MV-4-11 (cell line): ENCODE measurements at places on chromosomes 16 and 17.

GRCh38 chr17:29079433-29079832 is 36.5 kb downstream of the PIPOX start:
- DNase-seq = no peak

GRCh38 chr17:1588821-1589585 is 26.4 kb upstream of the PITPNA start:
- no peak for DNase-seq

DNA sequence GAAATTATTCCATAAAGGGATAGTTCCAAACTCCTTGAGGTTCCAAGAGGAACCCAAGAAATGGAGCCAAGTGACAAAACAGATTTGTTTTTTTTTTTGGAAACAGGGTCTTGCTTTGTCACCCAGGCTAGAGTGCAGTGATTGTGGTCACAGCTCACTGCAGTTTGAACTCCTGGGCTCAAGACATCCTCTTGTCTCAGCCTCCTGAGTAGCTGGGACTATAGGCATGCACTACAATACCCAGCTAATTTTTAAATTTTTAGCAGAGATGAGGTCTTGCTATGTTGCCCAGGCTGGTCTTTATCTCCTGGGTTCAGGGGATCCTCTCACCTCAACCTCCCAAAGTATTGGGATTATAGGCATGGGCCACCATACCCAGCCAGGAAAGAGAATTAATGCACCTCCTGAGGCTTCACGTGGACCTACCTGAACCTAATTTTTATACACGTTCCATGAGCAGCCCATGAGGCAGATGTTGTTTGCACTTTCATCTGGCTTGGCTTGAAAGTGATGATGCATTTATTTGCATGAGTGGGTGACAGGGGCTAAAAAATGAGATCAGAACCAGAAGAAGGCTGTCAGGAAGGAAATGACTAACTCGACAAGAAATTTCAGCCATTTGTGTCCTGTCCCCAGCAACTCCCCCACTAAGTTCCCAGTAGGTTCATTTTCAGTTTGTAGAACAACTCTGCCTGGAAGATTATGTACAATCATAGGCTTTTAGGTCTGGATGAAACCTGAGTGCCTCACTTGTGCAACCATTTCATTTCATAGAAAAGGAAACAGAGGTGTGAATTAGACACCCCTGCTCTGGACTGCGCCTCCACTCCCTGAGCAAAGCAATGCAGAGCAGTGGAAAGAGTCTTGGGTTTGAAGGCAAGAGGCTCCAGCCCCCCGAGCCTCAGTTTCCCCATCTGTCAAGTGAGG is 10.3 kb upstream of the IRF8 start:
- DNase-seq = peak; percentile 84

- DNase-seq = no peak
Measured at GRCh38 chr16:12728469-12728868, 75.2 kb downstream of the CPPED1 start.

DNA sequence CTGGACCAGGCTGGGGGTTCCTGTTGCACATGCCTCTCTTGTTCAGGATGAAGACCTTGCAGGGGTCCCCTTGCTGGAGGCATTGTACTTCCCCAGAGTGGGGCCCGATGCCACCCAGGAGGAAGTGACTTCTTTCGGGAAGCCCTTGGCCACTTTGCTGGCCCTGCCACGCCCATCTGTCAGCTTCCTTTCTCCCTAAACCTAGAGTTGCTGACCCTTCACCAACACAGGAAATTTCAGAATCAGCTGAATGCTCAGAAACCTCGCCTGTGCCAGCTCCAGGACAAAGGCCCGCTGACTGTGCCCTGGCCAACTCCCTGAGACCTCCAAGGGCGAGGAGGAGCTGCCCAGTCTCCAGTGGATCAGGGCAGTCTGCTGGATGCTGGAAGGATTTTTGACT is 26.7 kb downstream of the WNT9B start:
- DNase-seq = peak; percentile 3

GRCh38 chr16:82033006-82033405 is 2.0 kb upstream of the HSD17B2 start:
- DNase-seq = no peak
